ENCODE measurements at places on chromosomes 2 and 18.

- DNase-seq, result no peak
These were observed 393.7 kb upstream of the FANCL start for GRCh38 chr2:58634653-58635370.

DNA sequence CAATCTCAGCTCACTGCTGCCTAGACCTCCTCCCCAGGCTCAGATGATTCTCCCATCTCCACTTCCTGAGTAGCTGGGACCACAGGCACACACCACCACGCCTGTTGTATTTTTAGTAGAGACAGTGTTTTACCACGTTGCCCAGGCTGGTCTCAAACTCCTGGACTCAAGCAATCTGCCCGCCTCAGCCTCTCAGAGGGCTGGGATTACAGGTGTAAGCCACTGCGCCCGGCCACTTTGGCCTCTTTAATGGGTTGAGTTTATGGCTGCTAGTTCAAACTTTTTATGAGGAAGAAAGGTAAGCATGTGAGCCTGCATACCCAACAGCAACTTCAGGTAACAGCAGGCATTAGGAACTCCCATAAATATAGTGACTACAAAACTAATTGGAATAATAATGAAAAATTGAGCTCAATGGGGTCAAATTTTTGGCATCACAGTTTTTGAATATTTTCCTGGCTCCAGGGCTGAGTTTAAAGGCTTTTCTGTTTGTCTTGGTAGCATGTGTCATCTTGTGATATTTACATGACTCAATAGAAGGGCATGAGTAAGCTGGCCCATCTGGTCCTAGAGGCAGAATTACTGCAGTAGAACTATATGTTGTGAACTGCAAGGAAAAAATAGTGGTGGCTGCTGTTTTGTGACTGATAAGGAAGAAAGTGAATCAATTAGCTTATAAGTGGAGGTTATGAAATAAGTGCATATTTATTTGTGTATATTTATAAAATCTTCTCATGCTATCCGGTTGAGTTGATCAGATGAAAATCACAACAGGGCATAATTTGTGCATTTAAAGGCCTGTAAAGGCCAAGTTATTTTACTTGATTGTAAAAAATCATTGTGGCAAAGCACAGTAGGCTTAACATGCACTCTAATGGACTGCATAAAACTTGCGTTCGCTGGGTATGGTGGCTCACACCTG, 24.8 kb downstream of the GALM start:
- DNase-seq, result no peak

DNA sequence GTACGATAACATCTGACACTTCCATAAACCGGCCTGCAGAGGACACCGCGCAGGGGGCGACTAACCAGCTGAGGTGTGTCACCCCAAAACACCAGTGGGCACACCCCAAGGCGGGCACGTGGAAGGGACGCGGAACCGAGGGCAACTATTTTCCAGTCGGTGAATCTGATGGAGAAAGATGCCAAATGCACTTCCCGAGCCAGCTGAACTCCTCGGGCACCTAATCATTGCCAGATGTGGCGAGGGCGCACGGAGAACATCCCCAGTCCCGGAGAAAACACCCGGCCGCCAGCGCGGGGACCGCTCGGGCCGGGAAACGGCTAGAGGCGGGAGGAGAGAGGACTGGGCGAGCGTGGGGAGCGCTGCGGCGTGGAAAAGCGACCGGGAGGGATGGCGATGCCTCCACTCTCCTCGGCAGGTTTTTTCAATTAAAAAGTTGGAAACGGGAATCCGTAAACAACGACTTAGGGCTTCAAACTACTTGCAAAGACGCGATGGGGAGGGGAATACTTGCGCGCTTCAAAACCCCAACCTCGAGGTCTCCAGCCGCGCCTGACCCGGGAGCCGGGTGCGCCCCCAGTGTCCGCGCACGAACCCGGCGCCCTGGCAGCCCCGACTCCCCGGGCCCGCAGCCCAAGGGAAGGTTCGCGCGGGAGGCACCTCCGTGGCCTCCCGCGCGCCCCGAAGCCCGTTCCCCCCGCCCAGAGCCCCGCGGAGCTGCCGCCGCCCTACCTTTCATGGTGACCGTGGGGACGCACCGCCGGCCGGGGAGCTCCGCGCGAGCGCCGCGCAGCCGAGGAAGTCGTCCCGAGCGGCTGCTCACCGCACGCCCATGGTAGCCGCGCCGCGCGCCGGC, 497 bp downstream of the COLEC12 start:
- DNase-seq, result no peak

DNA sequence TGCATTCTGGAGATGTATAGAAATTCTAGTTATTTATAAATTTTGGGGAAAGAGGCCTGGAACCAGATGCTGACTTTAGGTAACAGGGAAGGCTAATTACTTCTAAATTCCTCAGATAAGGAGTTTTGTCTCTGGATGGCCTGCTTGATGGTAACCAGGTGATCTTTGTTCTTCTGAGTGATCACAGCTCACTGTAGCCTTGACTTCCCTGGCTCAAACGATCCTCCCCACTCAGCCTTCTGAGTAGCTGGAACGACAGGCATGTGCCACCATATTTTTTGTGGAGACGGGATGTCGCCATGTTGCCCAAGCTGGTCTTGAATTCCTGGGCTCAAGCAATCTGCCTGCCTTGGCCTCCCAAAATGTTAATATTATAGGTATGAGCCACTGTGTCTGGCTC, 54.4 kb upstream of the MSH6 start:
- no peak for DNase-seq

- DNase-seq, result no peak
These were observed 148.9 kb downstream of the RNF152 start for GRCh38 chr18:61743775-61744531.

DNA sequence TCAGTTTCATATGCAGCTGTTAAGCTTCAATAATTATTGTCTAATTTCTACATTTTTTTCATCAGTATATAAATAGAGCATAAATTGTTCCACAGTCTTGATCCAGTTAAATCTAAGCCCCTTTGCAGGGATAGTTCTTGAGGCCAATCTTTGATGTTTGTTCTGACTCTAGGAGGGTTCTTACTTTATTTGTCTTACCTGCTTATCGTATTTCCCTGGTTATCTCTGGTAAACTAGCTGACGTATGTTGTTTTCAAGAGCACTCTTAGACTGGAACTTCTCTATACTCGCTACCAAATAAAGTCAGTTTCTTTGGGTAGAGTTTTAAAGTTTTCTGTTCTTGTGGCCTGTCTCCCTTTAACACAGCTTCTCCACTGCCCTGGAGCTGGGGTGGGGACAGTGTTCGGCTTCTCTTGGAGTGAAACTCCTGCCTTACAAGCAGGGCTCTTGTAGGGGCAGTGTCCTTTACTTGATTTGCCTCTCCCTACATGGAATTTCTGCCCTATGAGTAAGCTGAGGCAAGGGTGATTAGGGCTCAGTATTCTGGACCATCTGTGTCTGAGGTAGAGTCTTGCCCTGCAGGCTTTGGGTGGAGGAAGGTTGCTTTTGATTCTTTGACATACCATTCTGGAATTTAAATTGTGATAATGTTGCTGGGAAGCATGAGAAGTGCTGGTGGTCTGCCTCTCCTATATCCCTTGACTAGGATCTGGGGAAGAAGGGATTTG, 90.3 kb downstream of the PTPN4 start:
- no peak for DNase-seq

- DNase-seq, result no peak
These were observed 7.8 kb downstream of the NT5DC4 start for GRCh38 chr2:112728378-112729175.

DNA sequence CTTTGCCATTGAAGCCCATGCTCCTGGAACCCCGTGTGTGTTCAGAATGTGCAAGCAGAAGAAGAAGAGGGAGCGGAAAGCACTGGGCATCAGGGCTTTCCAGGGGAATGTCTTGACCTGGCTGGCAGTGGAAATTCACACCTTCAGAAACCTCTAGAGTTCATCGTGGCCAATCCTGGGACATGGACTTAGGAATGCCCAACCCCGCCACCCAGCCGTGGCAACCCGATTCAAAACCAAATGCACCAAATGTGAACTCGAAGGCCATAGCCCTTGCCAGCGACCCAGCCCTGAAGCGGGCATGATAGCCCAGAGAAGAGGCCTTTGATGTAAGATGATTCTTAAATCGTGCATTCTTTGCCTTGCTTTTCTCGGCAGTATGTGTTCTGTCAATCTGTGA, 69.4 kb downstream of the ADI1 start:
- no peak for DNase-seq

DNA sequence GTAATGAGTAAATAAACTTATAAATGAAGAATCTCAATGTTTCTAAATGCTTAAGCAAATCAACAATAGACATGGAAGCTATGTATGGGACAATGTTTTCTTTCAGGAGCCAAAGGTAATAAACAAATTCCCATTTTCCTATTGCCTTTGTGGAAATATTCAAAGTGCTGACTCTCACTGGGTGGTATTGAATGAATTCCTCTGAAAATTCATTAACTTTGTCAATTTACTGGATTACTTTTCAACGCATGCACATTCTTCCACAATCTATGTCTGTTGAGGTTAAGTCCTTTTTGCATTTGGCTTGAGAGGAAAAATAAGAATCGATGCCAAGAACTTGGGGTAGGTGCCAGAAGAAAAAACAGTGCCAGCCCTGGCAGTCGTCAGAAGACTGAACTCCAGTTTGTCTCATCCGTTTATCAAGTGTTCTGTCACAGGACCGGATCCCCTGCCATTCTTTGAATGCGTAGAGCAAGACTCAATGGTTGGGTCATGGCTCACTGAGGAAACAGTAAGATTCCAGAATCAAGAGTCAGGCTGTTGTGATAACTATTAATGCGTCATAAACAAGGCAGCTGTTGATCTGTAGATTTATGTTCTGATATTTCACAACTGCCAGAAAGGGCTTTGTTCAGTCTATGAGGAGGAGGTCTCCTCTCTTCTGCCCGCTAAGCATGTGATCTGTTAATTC, 133.3 kb downstream of the GFPT1 start:
- no peak for DNase-seq

DNA sequence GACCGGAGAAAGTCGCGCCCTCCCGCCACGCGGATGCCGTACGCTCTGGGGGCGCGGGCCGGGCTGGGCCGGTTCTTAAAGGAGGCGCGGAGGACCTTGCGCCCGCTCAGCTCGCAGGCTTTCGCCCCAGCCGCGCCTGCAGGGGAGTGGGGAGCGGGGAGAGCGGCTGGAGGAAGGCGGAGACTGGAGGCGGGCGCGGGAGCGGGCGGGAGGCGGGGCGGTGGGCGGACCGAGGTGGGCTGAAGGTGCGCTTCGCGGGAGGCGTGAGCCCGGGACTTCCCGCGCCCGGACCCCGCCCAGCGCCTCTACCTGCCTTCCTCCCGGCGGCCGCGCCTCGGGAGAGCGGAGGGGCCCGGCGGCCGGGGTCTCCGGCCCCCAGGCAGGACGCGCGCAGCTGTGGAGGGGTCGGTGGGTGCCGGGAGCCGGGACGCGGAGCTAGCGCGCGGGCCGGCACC, at the start of gene ADRA2B:
Gene ADRA2B, minus strand, starts transcription at position 148 of the 455 bp plus-strand sequence. CDS start 422 bp downstream, outside the sequence.
- DNase-seq, result peak; percentile 76

- no peak for DNase-seq
These were observed 50.1 kb upstream of the HAAO start for GRCh38 chr2:42842466-42842865.

DNA sequence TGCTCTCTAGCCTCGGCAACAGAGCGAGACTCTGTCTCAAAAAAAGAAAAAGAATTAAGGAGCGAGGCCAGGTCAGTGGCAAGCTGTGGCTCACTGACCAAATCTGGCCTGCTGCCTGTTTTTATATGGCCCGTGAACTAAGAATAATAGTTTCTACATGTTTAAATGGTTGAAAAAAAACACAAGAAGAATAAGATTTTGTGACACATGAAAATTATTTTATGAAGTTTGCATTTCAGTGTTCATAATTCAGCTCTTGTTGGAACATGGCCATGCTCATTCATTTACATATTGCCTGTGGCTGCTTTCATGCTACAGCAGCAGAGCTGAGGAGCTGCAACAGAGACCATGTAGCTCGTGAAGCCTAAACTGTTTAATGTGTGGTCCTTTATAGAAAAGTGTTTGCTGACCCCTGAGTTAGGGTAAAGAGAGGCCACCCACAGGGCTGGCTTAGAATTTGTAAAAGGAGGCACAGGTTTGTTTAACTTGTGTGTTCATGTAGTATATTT, 59.5 kb downstream of the MFSD6 start:
- no peak for DNase-seq

- DNase-seq, result no peak
These were observed 100.5 kb downstream of the TRIP12 start for GRCh38 chr2:229821316-229821715.

GRCh38 chr2:215431778-215432758, 3.8 kb downstream of the FN1 start:
- no peak for DNase-seq

- DNase-seq, result no peak
These were observed 873 bp downstream of the MTHFD2 start for GRCh38 chr2:74199275-74199701.
